ENCODE measurements at places on chromosomes 6 and 20.

DNA sequence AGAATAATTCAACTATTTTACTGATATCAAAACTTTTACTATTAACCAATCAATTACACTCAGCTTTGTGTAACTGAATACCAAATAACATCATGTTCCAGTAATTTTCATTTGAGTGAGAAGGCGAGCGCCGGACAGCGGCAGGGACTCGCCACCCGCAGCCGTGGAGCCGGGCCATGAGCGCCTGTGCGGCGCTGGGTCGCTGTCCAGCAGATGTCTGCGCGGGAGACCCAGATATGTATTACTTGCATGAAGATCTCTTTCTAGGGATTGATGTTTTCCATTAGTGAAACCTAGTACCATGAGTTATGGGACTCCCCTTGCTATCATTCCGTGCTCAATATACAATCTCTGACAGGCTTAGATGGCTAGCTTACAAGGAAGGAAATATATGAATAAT is 245.1 kb upstream of the PRSS16 start:
- DNase-seq = no peak

DNA sequence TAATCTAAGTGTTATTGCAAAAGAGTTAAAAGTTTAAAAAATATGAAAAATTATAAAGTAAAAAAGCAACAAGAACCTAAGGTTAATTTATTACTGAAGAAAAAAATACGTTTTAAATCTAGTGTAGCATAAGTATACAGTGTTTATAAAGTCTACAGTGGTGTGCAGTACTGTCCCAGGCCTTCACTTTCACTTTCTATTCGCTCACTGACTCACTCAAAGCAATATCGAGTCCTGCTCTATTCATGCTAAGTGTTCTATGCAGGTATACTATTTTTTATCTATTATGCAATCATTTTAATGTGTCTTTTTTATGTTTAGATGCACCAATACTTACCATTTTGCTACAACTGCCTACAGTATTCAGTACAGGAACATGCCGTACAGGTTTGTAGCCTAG is 113.0 kb downstream of the MANEA start:
- no peak for DNase-seq

DNA sequence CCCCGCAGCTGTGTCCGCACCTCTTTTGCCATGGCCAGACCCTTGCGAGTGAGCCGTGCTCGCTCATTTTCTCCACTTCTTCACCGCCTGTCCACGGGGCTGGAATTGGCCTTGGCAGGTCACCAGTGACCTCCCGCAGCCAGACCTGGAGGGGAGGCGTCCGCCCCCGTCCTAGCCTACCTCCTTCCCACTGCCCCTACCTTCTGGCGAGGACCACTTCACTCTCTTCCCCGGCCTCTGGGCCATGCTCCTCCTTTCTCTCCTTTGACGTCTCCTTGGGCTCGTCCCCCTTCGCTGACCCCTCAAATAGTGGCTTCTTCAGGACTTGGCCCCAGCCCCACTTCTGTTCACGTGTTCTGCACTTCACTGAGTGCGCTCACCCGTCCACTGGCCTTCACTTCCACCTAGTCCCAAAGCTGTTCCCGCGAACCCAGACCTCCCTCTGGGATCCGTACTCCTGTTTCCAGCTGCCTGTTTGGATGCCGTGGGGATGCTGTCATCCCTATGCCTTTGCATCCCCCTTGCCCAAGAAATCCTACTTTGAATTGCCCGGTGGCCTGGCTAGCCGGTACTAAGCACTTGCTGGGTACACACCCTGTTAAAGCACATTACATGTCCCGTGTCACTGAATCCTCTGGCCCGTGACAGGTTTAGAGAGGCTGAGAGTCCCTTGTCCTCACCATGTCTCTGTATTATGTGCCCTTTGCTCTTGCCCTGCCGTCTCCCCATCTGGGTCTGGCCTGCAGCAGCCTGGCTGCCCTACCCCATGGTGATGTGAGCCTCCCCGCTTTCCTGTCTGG is 33.0 kb downstream of the SPATA2 start:
- DNase-seq = no peak

GRCh38 chr6:107618672-107619071 is 128.8 kb downstream of the SOBP start:
- no peak for DNase-seq

DNA sequence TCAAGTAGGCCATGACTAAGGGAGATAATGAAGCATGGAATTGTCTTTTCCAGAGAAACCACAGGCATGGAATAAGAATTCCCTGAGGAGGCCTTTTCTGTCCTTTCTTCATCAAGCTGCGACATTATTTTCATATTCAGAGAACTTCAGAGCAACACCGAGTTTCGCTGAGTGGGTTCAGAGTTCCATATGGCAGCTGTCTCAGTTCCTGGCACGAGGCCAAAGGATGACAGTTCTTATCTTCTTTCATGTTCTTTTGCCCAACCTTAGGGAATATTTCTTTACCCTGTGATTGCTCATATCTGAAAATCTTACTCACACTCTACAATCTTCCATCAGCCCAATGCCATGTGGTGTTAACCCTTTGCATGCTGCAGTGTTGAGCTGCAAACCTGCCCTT is 135.3 kb upstream of the BMP2 start:
- no peak for DNase-seq
